ENCODE measurements at places on chromosomes 5 and 9. TPM values are rescaled to one million over a fixed set of nuclear protein-coding genes. Genes with fewer than 3 reads are reported as not detected.

DNA sequence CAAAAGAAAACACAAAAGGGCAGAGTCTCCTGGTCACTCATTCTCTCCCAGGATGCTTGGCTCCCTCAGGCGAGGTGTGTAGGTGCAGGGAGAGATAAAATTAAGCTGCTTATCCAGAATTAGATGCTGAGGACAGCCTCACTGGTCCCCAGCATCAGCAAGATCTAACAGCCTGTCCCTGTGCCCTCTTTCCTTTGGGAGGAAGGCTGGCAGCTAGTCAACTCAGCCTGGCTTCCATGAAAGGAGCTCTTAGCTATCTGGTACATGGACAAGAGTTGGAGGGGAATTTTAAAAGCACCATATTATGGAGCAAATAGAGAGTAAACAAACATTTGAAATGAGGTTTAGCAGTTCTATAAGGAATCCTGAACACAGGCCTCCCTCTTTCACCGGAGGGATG, 198.5 kb upstream of the PANK3 start:
- no peak for DNase-seq

DNA sequence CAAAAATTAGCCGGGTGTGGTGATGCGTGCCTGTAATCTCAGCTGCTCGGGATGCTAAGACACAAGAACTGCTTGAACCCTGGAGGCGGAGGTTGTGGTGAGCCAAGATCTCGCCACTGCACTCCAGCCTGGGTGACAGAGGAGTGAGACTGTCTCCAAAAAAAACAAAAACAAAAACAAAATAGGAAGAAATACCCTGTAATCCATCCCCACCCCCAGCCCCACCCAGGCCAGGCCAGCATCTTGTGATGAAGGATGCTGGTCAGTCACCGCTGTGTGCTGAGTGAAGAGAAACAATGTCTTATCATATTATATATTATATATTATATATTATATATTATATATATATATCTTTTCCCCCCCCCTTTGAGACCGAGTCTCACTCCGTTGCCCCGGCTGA, 15.4 kb upstream of the CCIN start:
- DNase-seq, result no peak

GRCh38 chr9:18857769-18858168, 175.2 kb downstream of the SAXO1 start:
- DNase-seq, result no peak

GRCh38 chr5:72747826-72748225, 68.6 kb upstream of the TNPO1 start:
- DNase-seq, result no peak

GRCh38 chr5:24167806-24168205, 477.0 kb downstream of the CDH10 start:
- no peak for DNase-seq

GRCh38 chr9:26684029-26684428, 208.6 kb downstream of the CAAP1 start:
- DNase-seq, result no peak

DNA sequence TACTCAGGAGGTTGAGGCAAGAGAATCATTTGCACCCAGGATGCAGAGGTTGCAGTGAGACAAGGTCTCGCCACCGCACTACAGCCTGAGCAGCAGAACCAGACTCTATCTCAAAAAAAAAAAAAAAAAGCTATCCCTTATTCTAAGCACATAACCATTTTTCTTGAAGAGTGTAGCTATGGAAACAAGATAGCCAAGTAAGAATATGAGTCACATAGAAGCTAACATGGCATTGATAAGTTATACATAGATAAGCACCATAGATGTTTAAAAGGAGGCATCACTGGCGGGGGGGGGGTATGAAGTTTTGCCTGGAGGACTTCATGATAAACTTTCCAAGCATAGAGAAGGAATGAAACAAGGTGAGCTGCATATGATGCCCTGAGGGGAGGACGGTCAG, 26.0 kb downstream of the CHSY3 start:
- no peak for DNase-seq

DNA sequence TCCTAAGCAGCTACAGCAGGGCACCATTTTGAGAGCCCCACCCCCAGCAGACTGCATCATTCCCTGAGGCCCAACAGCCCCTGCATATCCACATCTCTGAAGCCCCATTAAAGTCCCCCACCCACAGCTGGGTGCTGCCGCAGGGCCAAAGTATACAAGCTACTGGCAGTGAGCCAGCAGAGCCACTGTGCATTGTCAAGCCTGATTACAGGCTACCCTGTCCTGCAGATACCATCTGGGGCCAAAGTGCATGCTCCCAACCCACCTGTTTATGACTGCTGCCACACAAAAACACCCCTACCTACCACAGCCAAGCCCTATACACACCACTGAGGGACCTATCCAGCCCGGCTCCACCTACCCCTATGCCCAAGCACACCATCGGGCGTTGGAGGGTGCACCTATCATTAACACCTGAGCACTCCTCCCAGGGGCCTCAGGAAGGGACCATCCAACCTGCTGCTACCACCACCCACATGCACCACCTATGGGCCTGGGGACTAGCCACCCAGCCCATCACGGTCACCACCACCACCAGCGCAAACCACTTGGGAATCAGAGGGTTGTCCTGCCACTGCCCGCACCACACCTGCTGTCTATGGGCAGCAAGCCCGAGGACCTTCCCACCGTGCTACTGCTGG, 105.0 kb downstream of the PLPP1 start:
- DNase-seq, result no peak

- no peak for DNase-seq
Observed at GRCh38 chr9:70160686-70161600, 97.8 kb upstream of the SMC5 start.

- DNase-seq, result no peak
Observed at GRCh38 chr5:58381566-58381965, 78.3 kb downstream of the PLK2 start.

GRCh38 chr5:38968665-38969064, 105.5 kb downstream of the RICTOR start:
- no peak for DNase-seq

GRCh38 chr9:26240020-26240419, 561.8 kb upstream of the TUSC1 start:
- DNase-seq, result no peak

DNA sequence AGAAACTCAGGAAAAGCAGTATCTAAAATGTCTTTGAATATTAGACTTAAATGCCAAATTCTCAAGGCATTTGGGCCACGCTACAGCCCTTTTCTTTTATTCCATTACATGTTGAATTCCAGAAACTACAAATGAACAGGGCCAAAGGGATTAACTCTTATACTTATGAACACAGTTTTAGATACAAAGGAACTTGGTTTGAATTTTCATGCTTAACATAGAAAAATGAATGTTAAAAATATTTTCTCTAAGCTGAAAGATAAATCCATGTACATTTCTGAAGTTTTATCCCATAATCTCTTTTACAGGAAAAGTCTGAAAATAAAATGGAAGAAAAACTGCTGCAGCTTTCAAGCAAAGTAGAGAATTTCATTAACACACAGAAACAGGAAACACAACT, 56.8 kb downstream of the FAM81B start:
- no peak for DNase-seq

GRCh38 chr9:107749787-107750444, 260.3 kb upstream of the KLF4 start:
- DNase-seq, result no peak

GRCh38 chr5:95281226-95281625, 3.7 kb downstream of the MCTP1 start:
- no peak for DNase-seq

- DNase-seq, result no peak
Observed at GRCh38 chr5:82406205-82406773, 128.1 kb upstream of the RPS23 start.

DNA sequence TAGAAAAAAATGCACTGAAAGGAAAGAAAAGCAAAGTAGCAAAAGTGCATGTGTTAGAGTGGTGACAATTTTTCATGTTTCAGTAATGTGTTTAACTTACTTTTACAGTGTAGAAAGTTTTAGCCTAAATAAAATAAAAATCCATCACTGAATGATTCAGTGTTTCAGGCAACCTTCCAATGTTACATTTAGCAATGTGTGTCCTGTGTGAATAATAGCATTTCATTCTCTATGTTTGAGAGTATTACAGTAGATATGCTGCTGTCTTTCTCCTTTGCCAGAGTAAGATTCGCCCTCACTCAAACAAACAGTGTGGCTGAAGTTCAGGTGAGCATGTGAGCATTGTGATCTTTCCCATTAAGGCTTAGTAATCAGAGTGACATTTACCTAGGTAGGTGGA, 171.1 kb downstream of the TARS1 start:
- no peak for DNase-seq

GRCh38 chr5:79076819-79077218, 7.3 kb downstream of the BHMT2 start:
- no peak for DNase-seq

DNA sequence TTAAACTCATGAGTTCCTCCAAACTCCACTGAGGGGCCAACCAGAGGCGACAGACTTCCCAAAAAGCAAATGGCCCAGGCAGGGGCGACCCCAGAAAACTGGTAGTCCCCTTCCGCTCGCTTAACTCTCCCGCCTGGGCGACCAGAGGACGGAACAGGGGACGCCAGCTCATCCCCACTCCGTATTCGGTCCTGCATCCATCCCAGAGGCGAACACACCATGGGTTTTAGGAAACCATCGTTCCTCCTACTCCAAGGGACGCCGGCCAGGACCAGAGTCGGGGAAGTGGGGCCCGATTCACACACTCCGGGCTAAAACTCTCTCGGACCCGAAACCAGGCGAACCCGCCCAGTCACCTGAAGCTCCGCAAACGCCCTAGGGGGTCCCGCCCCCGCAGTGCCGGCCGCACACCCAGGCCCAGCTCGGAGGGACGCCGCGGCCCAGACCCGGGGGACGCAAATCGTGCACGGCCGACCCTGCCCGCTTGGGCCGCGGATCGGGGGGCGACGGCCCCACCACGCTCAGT, 478 bp downstream of the TEX10 start:
- peak; percentile 2 for DNase-seq

GRCh38 chr9:131629825-131630204, 84.5 kb downstream of the PRRT1B start:
- no peak for DNase-seq

- peak; percentile 67 for DNase-seq
Observed at GRCh38 chr9:4866239-4866969, 73.7 kb downstream of the RCL1 start.

DNA sequence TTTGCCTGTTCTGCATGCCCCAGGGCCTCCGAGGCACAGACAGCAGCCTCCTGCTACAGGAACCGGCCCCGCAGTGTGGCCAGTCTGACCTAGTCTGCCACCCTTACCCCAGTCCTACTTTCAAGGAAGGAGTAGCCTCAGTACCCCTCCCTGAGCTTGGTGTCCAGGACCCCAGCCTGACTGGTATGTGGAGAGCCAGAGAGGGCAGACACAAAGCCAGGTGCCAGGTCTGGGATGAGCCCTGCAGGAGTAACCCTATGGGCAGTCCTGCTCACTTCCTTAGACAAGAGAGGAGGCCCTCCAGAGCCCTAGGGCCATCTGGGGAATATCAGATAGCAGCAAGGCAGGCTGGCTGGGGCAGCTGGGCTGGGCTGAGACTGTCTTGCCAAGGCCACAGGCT, 67.8 kb downstream of the NRG2 start:
- no peak for DNase-seq

Gene SPATA31C1
- total RNA-seq, result not detected

Gene FBN2
- total RNA-seq, result not detected

Gene FGF1
- not detected for total RNA-seq

Gene BTNL3
- total RNA-seq, result not detected

Gene LHX3
- total RNA-seq, result not detected

Gene ORM2
- total RNA-seq, result not detected

Gene IFNK
- total RNA-seq, result not detected

Gene SPINK6
- not detected for total RNA-seq

Gene RNF183
- total RNA-seq, result not detected
